ENCODE measurements at places on chromosomes 4 and X.

DNA sequence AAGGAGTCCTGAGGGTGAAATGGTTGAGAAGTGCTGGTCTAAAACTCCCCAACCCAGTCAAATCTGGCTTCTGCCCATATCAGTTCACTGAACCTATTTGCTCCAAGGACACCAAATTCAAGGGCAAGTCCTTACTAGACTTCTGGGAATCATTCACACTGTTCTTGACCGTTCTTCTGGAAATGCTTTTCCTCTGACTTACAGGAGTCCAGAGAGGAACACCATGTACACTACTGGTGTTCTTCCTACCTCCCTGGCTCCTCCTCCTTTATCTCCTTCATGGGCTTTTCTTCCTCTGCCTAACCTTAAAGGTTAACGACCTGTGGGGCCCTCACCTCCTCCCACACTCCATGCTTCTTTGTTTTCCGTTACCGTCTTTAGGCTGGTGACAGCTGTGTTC lies 281.3 kb downstream of the FRMPD4 start:
- no peak for DNase-seq

GRCh38 chr4:21032089-21032645 lies 331.9 kb downstream of the PACRGL start:
- DNase-seq, result no peak

GRCh38 chr4:58611012-58611411 lies 1500.8 kb upstream of the IGFBP7 start:
- no peak for DNase-seq

DNA sequence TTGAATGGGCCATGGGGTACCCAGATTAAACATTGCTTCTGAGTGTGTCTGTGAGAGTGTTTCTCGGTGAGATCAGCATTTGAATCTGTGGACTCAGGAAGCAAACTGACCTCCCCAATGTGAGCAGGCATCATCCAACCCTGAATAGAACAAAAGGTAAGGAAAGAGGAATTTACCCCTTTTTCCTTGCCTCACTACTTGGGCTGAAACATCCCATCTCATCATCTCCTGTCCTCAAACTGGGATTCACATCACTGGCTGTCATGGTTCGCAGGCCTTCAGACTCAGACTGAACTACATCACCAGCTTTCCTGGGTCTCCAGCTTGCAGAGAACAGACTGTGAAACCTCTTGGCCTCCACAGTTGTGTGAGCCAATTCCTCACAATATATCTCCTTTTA lies 47.1 kb downstream of the TEC start:
- DNase-seq, result no peak

- no peak for DNase-seq
Measured at GRCh38 chr4:148964456-148964855, 522.2 kb upstream of the NR3C2 start.

DNA sequence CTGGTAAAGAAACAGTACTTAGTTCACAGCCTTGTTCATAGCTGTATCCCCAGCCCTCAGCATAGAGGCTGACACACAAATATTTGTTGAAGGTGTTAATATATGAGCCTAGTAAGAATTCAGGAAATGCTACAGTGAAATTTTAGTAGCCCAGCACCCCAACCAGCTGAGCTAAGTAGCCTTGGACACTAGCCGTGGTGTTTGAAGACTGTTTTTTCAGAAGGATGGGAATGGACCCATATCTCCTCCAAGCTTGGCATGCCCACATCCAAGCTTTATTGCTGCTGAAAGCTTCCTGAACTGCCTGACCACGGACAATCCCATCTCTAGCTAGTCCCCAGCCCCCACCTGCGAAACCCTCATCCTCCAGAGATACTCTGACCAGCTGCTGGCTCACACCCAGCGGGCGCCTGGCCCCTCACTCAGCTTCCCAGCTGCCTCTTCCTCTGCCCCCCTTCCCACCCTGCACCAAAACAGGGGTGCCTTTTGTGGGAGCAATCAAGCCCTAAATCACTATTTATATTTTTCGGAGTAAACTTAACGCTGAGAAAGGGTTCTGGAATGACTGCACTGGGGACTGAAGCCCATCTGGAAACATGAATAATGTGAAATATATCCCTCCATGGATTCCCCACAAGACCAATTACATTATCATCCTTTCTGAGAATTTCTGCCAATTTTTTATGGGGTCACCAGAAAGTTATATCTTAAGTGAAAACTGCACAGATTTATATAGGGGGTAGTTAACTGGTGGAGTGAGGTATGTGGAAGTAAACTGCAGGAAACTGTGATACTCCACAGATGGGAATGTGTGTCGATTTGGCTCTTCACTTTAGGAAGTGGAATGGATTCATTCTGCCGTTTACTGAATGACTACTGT lies 41.1 kb upstream of the CBR4 start:
- DNase-seq, result no peak

GRCh38 chr4:70722199-70722791 lies 531 bp downstream of the RUFY3 start:
- DNase-seq, result peak; percentile 66

DNA sequence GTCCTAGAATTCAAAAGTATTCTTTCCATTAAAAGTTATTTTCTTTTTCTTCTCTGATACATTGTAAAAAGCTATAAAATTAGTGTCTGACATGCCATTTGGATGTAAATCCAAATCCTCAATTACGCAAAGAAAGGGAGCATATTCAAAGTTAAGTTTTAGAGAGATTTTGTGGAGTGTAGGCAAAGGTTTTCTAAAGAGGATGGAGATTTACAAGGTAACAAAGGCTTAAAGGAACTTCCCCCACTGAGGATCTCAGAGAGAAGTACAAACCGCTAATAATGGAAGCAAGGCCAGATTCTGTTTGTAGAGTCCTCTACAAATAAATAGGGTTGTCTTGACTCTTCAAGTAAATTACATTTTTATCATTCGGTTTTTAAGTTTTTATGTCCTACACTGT lies 91.0 kb upstream of the MAPK10 start:
- no peak for DNase-seq

DNA sequence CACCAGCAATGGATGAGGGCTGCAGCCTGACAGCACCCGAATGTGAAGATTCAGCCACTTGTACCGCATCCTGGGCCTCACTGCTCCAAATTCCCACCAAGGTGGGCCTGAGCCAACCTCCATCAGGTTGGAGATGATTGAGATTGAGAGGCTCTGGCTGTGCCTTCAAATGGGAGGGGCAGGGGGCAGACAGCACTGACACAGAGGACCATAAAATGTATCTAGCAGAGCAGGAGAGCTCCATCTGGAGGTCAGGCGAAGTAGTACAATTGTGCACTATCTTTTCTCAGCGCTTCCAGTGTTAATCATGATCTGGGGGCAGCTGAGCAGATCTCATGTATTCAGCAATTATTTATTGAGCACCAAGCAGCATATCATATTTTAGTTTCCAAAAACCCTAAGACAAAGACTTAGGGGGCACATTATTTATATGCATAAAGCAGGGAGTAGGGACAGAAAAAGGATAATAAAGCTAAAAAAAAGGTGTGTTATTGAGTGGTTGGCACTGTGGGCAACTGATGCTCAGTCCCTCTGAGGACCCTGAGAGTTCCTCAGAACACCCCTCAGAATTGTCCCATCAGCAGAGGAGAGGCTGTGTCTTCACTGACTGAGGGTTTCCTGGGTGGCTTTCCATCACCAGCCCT lies 31.6 kb upstream of the C1QTNF7 start:
- peak; percentile 59 for DNase-seq

DNA sequence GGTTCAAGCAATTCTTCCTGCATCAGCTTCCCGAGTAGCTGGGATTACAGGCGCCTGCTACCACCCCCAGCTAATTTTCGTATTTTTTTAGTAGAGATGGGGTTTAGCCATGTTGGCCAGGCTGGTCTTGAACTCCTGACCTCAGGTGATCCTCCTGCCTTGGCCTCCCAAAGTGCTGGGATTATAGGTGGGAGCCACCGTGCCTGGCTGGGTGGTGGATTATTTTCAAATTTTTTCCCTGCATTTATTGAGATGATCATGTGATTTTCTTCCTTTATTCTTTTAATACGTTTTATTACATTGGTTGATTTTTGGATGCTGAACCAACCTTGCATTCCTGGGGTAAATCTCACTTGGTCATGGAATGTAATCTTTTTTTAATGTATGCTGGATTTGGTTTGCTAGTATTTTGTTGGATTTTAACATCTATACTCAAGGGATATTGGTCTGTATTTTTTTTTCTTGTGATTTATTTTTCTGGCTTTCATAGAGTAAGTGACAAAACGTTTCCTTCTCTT lies 30.9 kb downstream of the BMP2K start:
- no peak for DNase-seq

All from CD4-positive, alpha-beta T cell treated with Interleukin-6 for 4 hours (primary cell).